Activated T-helper 2 cell treated with anti-CD3 and anti-CD28 coated beads, Interferon-gamma antibody, Interleukin-2, Interleukin-4, amounts not matched to agents 10 μg/mL and 5 μg/mL and 100 μg/mL, durations not matched to agents 14 hours and 24 hours and 36 hours (primary cell): ENCODE measurements at places on chromosomes 6 and 20. TPM values are rescaled to one million over a fixed set of nuclear protein-coding genes. Genes with fewer than 3 reads are reported as not detected.

TMC2 gene
- total RNA-seq = not detected in 2 replicates

SLC17A1 gene
- total RNA-seq = 0.32 and 0.34 TPM in 2 replicates

NNAT gene
- total RNA-seq = not detected in 2 replicates

MEP1A gene
- not detected in 2 replicates for total RNA-seq

CLPSL1 gene
- total RNA-seq = not detected in 2 replicates

GSTA2 gene
- not detected in 2 replicates for total RNA-seq

PLAGL1 gene
- 15.1 and 15.7 TPM in 2 replicates for total RNA-seq

TMEM200A gene
- total RNA-seq = 1.1 and 1.3 TPM in 2 replicates

C20orf144 gene
- total RNA-seq = 0.27 and 0.28 TPM in 2 replicates

EYS gene
- total RNA-seq = not detected in 2 replicates

THBD gene
- not detected in 2 replicates for total RNA-seq

KIAA0408 gene
- 18.5 and 19.6 TPM in 2 replicates for total RNA-seq

- peaks cover 45% of the 10 kb centered on the region for H3K36me3 ChIP-seq
- DNase-seq = no peak
- no peak overlapping the region for H3K27ac ChIP-seq
These were observed 119.7 kb downstream of the PREX1 start for GRCh38 chr20:48708116-48708515.

- DNase-seq = no peak
- peaks cover 3% of the 10 kb centered on the region for H3K4me1 ChIP-seq
- H3K36me3 ChIP-seq = no peaks in the 10 kb centered on the region
- H3K27ac ChIP-seq = no peak overlapping the region
- peak overlapping the region; percentile 42 for H3K4me3 ChIP-seq
- H3K27me3 ChIP-seq = peaks cover 32% of the 10 kb centered on the region
These were observed 296.2 kb downstream of the RIMS1 start for GRCh38 chr6:72182337-72183246.

GRCh38 chr6:125474061-125474460, 172.3 kb upstream of the HDDC2 start:
- no peaks in the 10 kb centered on the region for H3K36me3 ChIP-seq
- DNase-seq = no peak
- no peaks in the 10 kb centered on the region for H3K27me3 ChIP-seq
- no peaks in the 10 kb centered on the region for H3K4me1 ChIP-seq

- no peaks in the 10 kb centered on the region for H3K27me3 ChIP-seq
- no peak overlapping the region for H3K27ac ChIP-seq
- no peak overlapping the region for H3K4me3 ChIP-seq
- H3K4me1 ChIP-seq = no peaks in the 10 kb centered on the region
- H3K36me3 ChIP-seq = no peaks in the 10 kb centered on the region
These were observed 64.1 kb downstream of the C6orf118 start for GRCh38 chr6:165245287-165245686.

GRCh38 chr20:52405986-52406385, 214.4 kb upstream of the ZFP64 start:
- H3K27ac ChIP-seq = no peak overlapping the region
- H3K27me3 ChIP-seq = no peaks in the 10 kb centered on the region
- no peak overlapping the region for H3K4me3 ChIP-seq

DNA sequence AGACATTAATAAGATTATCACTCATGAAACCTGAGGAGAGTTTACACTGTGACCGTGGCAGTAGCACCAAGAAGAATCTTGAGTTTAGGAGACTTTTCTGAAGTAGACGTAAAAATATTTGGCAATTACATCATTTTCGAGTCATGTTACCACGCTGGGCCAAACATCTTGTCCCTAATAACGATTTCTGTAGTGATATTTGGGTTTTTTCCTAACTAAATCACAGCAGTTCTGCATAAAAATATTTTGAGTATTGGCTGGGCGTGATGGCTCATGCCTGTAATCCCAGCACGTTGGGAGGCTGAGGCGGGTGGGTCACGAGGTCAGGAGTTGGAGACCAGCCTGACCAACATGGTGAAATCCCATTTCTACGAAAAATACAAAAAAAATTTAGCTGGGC, 262.4 kb downstream of the PHF3 start:
- H3K36me3 ChIP-seq = no peaks in the 10 kb centered on the region
- no peak for DNase-seq
- no peaks in the 10 kb centered on the region for H3K27me3 ChIP-seq

GRCh38 chr6:109397020-109397419, 14.8 kb upstream of the CD164 start:
- H3K27ac ChIP-seq = no peak overlapping the region
- H3K4me1 ChIP-seq = peaks cover 18% of the 10 kb centered on the region
- no peaks in the 10 kb centered on the region for H3K27me3 ChIP-seq
- H3K36me3 ChIP-seq = no peaks in the 10 kb centered on the region
- no peak for DNase-seq

GRCh38 chr6:113634352-113635163, 222.6 kb upstream of the MARCKS start:
- H3K4me3 ChIP-seq = no peak overlapping the region
- no peak overlapping the region for H3K27ac ChIP-seq
- H3K27me3 ChIP-seq = peaks cover 9% of the 10 kb centered on the region
- peaks cover 20% of the 10 kb centered on the region for H3K4me1 ChIP-seq
- DNase-seq = no peak

- H3K27me3 ChIP-seq = no peaks in the 10 kb centered on the region
- H3K27ac ChIP-seq = no peak overlapping the region
- no peak for DNase-seq
- no peaks in the 10 kb centered on the region for H3K36me3 ChIP-seq
- no peak overlapping the region for H3K4me3 ChIP-seq
- peaks cover 8% of the 10 kb centered on the region for H3K4me1 ChIP-seq
These were observed 669.4 kb upstream of the CITED2 start for GRCh38 chr6:140043762-140044378.

DNA sequence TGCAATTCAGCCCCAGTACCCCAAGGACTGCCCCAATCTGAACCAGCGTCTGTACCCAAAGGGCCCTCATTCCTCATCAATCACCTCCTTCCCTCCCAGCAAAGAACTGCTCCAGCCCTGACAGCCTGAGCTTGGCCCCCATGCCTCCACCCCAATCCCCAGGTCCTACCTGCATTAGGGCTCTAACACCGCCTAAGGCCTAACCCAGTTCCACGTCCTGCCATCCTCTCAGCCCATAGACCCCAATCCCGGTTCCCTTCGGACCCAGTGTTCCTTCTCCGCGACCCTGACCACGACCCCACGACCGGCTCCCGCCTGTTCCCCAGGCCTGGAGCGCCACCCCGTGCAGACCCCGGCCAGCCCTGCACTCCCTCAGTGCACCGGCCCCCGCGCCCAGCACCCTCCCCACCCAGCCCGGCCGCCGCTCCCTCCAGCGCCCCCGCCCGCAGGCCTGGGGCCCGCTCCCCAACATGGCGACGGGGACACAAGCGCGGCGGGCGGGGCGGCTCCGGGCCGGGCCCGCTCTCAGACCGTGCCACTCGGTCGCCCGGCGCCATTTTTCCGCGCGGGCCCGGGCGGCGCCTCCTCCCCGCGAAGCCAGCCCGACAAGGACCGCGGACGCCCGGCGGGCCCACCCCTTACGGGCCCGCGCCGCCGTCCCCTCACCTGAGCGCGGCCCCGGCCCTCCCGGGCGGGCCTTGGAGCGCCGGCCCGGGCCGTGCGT, 483 bp downstream of the NCOA6 start:
- peaks cover 29% of the 10 kb centered on the region for H3K4me1 ChIP-seq
- peak overlapping the region; percentile 98 for H3K4me3 ChIP-seq
- DNase-seq = peak; percentile 62
- H3K27me3 ChIP-seq = peaks cover 7% of the 10 kb centered on the region
- peaks cover 13% of the 10 kb centered on the region for H3K36me3 ChIP-seq

DNA sequence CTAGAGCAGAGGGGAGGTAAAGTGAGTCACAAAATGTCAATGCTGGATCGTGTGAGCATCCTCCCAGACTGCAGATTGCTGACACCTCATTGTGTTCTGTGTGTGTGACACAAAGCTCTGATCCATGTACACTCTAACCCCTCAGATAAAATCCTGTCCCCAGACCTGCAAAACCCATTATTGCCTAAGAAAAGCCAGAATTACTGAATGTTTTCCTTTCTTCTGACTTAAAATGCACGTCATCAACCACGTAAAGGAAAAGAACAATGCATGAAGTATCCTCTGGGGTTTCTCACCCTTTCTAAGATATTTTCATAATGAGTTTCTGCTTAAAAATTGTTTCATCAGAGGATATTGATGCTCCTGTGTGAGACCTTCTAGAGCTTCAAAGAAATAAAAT, 218.0 kb upstream of the PREP start:
- no peak overlapping the region for H3K4me3 ChIP-seq
- H3K27me3 ChIP-seq = peaks cover 2% of the 10 kb centered on the region
- DNase-seq = no peak
- peaks cover 22% of the 10 kb centered on the region for H3K36me3 ChIP-seq
- peak overlapping the region; percentile 85 for H3K27ac ChIP-seq
- H3K4me1 ChIP-seq = peaks cover 40% of the 10 kb centered on the region

DNA sequence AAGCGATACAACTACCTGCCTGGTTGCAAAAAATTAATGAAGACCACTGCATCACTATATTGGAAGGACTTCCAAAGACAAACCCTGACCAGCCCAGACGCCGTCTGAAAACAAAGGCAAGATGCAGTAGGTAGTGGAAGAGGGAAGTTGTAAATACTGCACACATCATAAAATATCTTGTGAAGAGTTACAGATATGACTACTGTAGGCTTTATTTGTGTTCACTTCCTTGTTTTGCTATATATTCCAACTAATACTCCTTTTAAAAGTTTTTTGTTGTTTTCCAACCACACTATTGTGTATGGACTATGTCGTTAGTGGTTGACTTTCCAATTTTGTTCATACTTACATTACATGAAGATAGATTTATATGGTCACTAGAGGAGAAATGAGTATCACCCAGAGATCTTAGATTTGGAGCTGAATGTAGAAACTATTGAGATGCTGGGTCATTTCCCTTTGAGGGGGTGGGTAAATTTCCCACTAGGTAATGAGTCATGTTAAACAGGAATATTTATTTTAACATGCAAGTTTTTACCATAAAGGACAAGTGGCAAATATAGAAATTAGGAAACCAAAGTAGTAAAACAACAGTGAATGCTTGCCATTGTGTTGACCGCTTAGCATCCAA, 16.6 kb upstream of the TXLNB start:
- H3K27me3 ChIP-seq = no peaks in the 10 kb centered on the region
- no peaks in the 10 kb centered on the region for H3K36me3 ChIP-seq
- H3K4me1 ChIP-seq = peaks cover 24% of the 10 kb centered on the region
- no peak overlapping the region for H3K4me3 ChIP-seq
- no peak for DNase-seq

GRCh38 chr6:8707956-8708772, 272.8 kb upstream of the SLC35B3 start:
- no peak overlapping the region for H3K4me3 ChIP-seq
- H3K27ac ChIP-seq = no peak overlapping the region
- DNase-seq = no peak
- no peaks in the 10 kb centered on the region for H3K4me1 ChIP-seq
- no peaks in the 10 kb centered on the region for H3K36me3 ChIP-seq
- no peaks in the 10 kb centered on the region for H3K27me3 ChIP-seq

GRCh38 chr6:35419417-35419816, 32.7 kb upstream of the FANCE start:
- H3K27ac ChIP-seq = peak overlapping the region; percentile 63
- peaks cover 35% of the 10 kb centered on the region for H3K36me3 ChIP-seq
- no peak for DNase-seq
- H3K4me1 ChIP-seq = peaks cover 39% of the 10 kb centered on the region
- H3K27me3 ChIP-seq = no peaks in the 10 kb centered on the region

DNA sequence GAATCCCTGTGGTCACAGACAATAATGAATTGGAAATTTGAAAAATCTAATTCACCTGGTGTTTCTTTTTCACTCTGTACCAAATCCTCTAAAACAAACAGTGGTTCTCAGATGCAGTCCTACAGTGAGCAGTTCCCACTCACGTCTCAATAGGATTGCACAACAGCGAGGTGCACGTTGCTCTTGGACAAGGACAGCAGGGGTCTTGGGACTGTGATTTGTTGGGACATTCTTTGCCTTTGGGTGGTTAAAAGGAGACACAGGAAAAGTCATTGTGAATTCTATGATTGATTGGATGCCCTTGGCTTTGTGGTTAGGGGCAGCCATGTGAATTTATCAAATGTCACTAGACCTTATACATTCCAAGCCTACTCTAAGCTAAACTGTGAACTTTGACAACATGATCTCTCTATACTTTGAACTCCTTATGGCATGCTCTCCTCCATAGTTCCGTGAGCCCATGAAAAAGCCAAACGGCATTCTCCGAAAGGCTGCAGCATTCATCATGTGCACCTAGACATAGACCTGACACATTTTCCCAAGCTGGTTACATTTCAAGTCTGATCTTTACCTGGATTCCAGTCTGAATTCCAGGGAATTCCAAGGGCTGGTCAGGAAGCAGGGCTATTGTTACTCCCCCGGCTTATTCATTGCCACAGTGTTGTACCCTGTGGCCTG, 647 bp downstream of the UNC93A start:
- H3K36me3 ChIP-seq = no peaks in the 10 kb centered on the region
- no peaks in the 10 kb centered on the region for H3K4me1 ChIP-seq
- no peak for DNase-seq
- H3K4me3 ChIP-seq = no peak overlapping the region
- H3K27ac ChIP-seq = no peak overlapping the region
- H3K27me3 ChIP-seq = peaks cover 3% of the 10 kb centered on the region

GRCh38 chr20:4795394-4795793, 73.7 kb downstream of the PRND start:
- H3K36me3 ChIP-seq = peaks cover 90% of the 10 kb centered on the region
- H3K27me3 ChIP-seq = no peaks in the 10 kb centered on the region
- H3K27ac ChIP-seq = peak overlapping the region; percentile 67

DNA sequence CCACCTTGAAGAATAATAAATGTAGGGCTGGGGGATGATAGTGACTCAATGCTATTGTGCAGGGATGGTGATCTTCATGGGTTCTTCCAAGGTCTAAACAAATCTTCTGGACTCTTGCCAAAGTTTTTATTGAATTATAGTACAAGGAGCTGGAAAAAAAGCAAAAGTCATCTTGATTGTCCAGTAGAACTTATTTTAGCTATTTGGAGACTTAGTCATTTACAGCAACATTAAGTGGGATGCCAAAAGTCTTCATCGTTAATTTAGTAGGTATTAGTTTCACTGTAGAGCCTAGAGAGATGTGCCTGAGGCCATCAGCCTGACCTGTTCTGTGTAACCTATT, 212.9 kb upstream of the TBX18 start:
- H3K36me3 ChIP-seq = no peaks in the 10 kb centered on the region
- no peak overlapping the region for H3K4me3 ChIP-seq
- no peak for DNase-seq

GRCh38 chr20:23584434-23585199, 16.3 kb upstream of the CST9L start:
- H3K4me1 ChIP-seq = no peaks in the 10 kb centered on the region
- peaks cover 5% of the 10 kb centered on the region for H3K27me3 ChIP-seq
- no peak overlapping the region for H3K4me3 ChIP-seq
- no peak overlapping the region for H3K27ac ChIP-seq
- no peak for DNase-seq

- H3K36me3 ChIP-seq = no peaks in the 10 kb centered on the region
- no peaks in the 10 kb centered on the region for H3K4me1 ChIP-seq
- DNase-seq = no peak
- no peak overlapping the region for H3K4me3 ChIP-seq
These were observed 160.1 kb upstream of the QKI start for GRCh38 chr6:163254341-163254835.
